NCI-H524 (cell line): ENCODE measurements at places on chromosomes 5 and 9.

- no peak for DNase-seq
These were observed 1259.0 kb upstream of the NUDT12 start for GRCh38 chr5:104821606-104822005.

- peak; percentile 59 for DNase-seq
These were observed 50.1 kb upstream of the POU5F2 start for GRCh38 chr5:93791518-93791972.

DNA sequence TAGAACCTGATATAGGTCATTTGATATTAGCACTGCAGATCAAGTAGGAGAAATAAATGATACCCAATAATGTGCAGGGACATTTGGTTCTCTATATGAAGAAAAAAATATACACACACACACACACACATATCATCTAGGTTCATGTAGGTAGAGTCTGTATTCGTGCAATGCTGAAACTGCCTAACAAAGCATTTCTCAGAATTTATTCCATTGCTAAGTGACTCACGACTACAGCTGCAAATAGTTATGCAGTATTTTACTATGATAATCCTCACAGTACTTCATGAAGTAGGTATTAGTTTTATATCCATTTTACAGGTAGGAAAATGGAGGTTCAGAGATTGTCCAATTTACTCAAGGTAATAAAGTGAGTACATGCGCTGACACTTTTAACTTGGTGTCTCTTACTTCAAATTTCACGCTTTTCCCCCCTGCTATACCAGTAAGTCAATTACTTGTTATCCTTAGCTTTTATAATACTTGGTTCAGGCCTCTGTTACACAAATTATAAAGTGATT lies 2.4 kb downstream of the GIN1 start:
- no peak for DNase-seq

- peak; percentile 2 for DNase-seq
These were observed 157.9 kb upstream of the FBN2 start for GRCh38 chr5:128695791-128696530.

DNA sequence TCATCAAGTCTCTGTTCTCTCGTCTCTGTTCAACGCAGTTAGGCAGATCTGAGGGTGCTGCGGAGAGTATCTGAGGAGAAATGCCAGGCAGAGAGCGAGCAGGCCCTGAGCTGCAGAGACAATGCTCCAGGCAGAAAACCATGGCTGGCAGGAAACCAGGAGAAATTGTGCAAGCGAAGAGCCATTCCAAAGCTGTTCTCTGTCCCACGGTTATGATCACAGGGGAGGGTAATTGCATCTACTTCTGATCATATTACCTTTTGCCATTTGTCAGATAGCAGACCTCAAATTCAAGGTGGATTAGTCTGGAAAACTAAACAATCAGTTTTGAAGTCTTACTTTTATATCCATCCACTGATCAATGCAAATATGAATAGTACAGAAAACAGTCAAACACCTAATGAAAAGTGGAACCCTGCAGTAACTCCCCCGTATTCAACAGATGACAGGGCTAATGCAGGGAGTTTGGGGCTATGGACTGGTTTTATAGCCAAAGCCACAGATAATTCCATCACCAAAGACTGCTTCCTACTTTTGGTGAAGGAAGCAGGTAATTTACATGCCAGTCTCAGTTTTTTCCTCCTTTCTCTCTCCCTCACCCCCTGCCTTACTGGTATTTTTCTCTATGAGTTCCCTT lies 228.0 kb downstream of the DCP2 start:
- DNase-seq = peak; percentile 21

DNA sequence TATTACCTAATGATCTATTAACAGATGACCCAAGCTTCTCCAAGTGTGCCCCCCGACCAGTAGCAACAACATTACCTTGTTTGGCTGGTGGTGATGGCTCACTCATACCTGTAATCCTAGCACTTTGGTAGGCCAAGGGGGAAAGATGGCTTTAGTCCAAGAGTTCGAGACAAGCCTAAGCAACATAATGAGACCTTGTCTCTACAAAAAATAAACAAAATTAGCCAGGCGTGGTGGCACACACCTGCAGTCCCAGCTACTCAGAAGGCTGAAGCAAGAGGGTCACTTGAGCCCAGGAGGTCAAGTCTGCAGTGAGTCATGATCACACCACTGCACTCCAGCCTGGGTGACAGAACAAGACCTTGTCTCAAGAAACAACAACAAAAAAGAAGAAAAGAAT lies 62.9 kb downstream of the GCNT1 start:
- DNase-seq = no peak

GRCh38 chr9:108041551-108041950 lies 552.0 kb upstream of the KLF4 start:
- DNase-seq = no peak

DNA sequence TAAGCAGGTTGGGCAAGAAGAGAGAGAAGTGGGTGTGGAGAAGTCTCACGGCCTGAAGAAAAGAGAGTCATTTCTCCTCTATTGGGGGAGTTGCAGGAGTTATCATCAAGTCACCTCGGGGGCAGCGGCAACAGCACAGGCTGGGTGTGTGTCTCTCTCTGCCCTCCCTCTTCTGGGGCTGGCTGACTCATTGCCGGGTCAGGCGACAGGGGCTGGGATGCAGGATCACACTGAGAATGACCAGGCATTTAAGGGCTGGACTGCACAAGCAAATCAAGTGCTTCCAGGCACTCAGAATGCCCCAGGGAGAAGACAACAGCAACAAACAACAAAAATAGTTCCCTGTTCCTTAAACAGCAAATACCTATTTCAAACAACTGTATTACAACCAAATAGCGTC lies 6.3 kb upstream of the EQTN start:
- no peak for DNase-seq

DNA sequence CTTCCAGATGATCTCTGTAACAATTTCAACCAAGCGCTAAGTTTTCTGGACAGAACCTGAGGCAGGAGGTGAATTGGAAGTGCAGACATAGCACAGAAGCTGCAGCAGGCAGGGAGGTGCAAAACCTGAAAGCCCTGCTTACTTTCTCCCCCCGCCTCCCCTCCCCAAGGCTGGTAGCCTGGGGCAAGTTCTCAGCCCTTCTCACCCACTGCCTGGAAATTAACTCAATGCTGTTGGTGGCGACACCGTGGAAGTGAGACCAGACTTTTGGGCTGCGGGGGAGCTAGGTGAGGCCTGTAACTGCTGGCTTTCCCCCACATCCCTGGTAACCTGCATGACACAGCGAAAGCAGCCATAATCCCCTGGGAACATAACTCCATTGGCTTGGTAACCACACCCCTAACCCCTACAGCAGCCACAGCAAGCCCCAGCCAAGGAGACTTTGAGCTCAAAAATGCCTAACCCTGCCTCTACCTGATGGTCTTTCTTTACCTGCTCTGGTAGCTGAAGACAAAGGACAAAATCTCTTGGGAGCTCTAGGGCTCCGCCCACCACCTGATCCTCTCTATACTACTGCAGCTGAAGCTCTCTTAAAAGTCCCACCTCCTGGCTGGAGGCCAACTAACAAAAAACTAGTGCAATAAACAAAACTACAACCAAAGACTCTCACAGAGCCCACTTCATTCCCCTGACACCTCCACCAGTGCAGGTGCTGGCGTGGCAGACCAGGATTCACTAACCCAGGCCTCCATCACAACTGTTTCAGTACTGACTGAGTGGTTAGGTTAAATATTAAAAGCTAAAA lies 11.9 kb upstream of the OR13C8 start:
- DNase-seq = no peak

DNA sequence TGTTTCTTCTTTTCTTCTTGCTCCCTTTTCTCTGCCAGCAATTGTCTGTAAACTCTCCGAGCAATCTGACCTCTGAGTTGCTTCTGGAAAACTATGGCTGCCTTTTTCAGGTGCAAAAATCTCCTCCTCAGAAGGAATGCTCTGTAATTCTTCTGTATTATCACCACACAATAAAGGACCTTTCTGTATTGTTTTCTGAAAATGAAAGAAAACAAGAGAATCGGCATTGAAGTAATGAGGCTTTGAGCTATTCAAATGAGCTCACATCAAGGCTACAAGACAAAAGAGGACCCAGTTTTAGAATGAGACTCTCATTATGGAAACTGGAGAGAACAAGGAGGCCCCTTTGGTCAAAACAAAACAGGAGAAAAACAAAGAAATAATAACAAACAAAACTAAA lies 86.2 kb upstream of the RETREG1 start:
- no peak for DNase-seq

DNA sequence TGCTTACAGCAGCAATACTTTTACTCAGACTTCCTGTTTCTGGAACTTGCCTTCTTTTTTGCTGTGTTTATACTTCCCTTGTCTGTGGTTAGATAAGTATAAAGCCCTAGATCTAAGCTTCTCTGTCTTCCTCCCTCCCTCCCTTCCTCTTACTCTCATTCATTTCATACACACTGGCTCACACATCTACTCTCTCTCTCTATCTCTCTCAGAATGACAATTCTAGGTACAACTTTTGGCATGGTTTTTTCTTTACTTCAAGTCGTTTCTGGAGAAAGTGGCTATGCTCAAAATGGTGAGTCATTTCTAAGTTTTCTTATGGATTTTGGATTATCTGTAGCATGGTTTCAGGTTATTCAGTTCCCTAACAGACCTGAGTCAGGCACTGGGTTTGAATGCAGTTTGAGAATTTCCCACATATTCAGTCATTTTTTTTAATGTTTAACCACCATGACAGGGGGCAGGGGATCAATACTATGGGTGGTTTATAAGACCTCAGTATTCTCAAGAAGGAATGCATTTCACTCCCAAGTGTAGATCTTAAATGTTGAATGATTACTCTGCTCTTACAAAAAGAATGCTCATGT lies at the start of gene IL7R:
Gene IL7R (plus strand): TSS at position 127 of the 587 bp plus-strand sequence. CDS start 87 bp downstream, at position 214.
- DNase-seq = no peak

GRCh38 chr5:143220748-143221251 lies 182.7 kb downstream of the NR3C1 start:
- DNase-seq = no peak

DNA sequence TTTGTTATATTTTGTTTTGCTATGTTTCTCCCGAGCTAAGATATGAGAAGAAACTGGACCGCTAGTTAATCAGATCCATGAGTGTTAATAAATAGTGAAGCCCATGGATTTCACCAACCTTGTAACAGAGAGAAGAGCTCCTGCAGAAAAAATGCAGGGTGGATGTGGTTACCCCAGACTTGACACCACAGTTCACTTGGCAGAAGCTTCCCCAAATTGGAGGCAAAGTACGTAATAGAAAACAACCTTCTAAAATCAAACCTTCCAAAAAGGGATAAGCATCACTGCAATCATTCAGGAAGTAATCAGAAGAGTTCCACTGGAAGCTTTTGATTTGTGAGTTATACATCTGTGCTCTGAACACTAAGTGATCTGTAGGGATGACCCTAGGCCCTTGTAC lies 267.5 kb downstream of the ACTL7B start:
- DNase-seq = no peak

DNA sequence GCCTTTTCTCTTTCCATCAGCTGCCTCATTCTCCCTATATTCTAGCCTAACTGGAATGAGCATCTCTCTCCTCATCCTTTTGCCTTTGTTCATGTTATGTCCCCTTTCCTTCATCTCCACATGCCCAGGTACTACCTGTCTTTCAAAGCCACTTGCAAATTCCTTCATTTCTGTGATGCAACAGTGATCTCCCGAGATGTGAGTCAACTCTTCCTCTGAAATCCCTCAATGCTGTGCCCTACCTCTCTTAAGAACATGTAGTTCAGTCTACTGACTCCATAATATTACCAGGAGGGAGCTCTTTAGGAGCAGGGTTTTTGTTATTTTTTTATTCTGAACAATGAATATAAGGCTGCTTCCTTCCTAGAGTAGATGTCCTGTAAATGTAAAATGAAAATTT lies 91.6 kb downstream of the ZNF462 start:
- no peak for DNase-seq

- DNase-seq = no peak
These were observed 258.6 kb downstream of the CRB2 start for GRCh38 chr9:123614306-123615263.

DNA sequence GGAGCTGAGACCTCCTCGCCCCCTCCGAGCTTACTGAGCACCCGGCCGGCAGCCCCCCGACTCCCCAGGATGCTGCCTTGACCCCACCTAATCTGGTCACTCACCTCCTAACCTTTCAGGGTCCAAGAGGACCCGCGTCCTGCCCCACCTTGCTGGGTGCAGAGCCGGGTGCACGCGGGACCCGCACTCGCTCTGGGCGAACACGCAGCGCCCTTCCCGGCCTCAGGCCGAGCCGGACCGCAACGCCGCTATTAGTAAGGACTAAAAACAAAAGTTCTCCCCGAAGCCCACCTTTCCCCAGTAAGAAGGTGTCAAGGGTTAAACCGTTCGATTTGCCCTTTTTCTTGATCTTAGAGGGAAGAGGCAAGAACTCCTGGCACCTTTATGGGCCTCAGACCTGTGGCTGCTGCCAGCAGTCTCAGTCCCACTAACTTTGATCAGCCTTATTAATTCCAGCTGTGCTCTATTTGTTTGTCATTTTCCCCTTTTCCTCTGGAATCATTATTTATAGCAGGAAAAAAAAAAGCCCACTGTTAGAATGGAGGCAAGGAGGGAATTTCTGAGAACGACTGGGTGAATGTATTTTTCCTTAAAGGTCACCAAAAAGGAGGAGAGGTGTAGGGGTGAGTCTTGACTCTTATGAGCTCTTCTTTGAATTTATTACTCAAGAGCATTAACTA lies 10.5 kb downstream of the IRX2 start:
- no peak for DNase-seq

DNA sequence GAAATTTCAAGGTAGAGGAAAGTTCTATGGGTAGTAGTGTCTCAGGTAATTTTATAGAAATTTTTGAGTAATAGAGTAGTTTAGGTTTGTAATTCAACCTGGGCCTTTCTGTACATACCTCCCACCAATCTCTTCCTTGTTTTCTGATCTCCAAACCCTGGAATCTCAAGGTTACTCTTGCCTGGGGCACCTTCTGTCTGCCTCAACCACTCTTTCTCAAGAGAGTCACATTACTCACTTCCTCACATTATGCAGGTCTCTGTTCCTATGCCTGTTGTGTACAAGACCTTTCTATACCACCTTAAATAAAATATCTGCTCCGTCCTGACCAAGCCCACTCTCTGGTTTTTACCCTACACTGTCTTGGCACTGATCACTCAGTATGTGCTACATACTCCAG lies 412.6 kb upstream of the CTNND2 start:
- DNase-seq = no peak

GRCh38 chr9:137781906-137782585 lies 95.5 kb upstream of the CACNA1B start:
- no peak for DNase-seq

GRCh38 chr9:33858423-33858822 lies 41.5 kb downstream of the UBE2R2 start:
- no peak for DNase-seq

- no peak for DNase-seq
These were observed 3.9 kb downstream of the MEGF9 start for GRCh38 chr9:120710110-120710981.

- peak; percentile 51 for DNase-seq
These were observed 984 bp downstream of the STXBP1 start for GRCh38 chr9:127612939-127613582.

GRCh38 chr9:33791117-33791516 lies 4.2 kb upstream of the PRSS3 start:
- no peak for DNase-seq

DNA sequence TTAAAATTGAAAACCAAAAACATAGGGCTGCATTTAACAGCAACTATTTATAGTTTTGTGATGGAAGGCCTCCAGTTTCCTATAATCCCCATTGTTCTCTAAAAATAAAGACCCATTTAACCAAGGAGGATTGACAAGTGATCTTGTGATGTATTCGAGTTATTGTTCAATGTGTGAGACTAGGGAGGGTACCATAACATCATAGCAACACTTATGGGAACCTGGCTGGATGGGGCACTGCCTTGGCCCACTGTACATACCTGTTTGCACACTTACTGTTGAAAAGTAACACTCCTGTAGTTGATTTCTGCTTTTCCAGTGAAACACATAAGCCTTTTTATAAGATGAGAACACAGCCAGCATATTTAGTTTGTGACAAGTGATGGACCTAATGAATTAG lies 32.3 kb downstream of the MACIR start:
- no peak for DNase-seq

- no peak for DNase-seq
These were observed 112.5 kb downstream of the PRR16 start for GRCh38 chr5:120576588-120576987.
